ENCODE measurements at places on chromosomes 1 and 21.

GRCh38 chr1:7299329-7299799 is 471.7 kb upstream of the VAMP3 start:
- H3K4me1 ChIP-seq = no peaks in the 10 kb centered on the region
- H3K36me3 ChIP-seq = no peaks in the 10 kb centered on the region
- no peak overlapping the region for H3K27ac ChIP-seq
- no peak for DNase-seq
- H3K27me3 ChIP-seq = peaks cover 16% of the 10 kb centered on the region

GRCh38 chr1:197200272-197200899 is 53.9 kb upstream of the ASPM start:
- peak overlapping the region; percentile 94 for H3K27ac ChIP-seq
- peaks cover 36% of the 10 kb centered on the region for H3K4me1 ChIP-seq
- no peaks in the 10 kb centered on the region for H3K36me3 ChIP-seq
- DNase-seq = no peak
- H3K4me3 ChIP-seq = peak overlapping the region; percentile 88

DNA sequence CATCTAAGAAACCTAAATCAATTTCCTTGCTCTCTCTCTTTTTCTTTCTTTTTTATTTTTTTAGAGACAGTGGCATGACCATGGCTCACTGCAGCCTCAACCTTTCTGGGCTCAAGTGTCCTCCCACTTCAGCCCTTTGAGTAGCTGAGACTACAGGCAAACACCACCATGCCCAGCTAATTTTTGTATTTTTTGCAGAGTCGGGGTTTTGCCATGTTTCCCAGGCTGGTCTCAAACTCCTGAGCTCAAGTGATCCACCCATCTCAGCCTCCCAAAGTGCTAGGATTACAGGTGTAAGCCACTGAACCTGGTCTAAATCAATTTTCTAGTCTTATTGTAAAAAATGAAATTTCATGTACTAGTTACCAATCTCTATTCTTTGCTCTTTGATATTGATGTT is 108.9 kb downstream of the LHX8 start:
- no peak overlapping the region for H3K27ac ChIP-seq
- no peaks in the 10 kb centered on the region for H3K36me3 ChIP-seq
- no peak overlapping the region for H3K4me3 ChIP-seq

DNA sequence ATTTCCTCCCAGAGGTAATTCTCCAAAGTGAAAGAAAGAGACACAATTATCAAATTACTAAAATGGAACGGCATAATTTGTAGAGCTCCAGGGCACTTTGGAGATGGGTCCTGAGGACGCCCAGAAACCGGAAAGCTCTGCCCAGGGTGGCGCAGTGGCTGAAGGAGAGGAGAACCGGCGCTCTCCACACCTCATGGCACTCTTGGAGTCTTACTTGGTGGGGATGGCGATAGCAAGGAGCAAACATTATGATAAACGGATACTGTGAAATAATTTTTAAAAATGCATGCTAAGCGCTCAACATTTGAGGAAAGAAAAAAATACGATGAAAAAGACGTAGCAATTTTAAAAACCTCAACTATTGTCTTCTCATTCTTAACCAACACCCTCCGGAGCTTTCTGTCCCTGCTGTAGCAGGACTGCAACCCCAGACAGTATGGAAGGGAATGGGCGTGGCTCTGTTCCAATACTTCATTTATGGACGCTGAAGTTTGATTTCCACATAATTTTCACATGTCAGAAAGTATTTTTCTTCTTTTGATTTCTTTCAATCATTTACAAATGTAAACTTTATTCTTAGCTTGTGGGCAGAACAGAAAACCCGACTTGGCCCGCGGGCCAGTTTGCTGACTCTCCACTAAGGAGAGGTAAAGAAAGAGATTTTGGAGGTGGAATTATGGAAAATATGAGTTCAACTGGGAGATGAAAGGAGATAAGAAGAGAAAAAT is 1.1 kb downstream of the S100A11 start:
- peaks cover 46% of the 10 kb centered on the region for H3K4me1 ChIP-seq
- peak overlapping the region; percentile 88 for H3K4me3 ChIP-seq
- H3K27ac ChIP-seq = peak overlapping the region; percentile 95
- DNase-seq = no peak
- H3K36me3 ChIP-seq = peaks cover 35% of the 10 kb centered on the region

DNA sequence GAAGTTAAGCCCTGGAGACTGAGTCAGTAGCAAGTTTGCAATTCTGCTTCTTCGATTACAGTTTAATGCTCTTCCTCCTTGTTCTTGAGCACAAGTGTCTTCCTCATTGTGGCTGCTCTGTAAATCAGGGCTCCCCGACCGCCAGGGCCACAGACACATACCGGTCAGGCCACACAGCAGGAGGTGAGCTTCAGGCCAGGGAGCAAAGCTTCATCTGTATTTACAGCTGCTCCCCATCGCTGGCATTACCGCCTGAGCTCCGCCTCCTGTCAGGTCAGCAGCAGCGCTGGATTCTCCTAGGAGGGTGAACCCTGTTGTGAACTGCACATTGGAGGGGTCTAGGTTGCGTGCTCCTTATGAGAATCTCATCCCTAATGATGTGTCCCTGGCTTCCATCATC is 1.7 kb upstream of the TRAPPC10 start:
- H3K4me1 ChIP-seq = peaks cover 26% of the 10 kb centered on the region
- H3K4me3 ChIP-seq = no peak overlapping the region
- no peaks in the 10 kb centered on the region for H3K36me3 ChIP-seq
- H3K27me3 ChIP-seq = no peaks in the 10 kb centered on the region

DNA sequence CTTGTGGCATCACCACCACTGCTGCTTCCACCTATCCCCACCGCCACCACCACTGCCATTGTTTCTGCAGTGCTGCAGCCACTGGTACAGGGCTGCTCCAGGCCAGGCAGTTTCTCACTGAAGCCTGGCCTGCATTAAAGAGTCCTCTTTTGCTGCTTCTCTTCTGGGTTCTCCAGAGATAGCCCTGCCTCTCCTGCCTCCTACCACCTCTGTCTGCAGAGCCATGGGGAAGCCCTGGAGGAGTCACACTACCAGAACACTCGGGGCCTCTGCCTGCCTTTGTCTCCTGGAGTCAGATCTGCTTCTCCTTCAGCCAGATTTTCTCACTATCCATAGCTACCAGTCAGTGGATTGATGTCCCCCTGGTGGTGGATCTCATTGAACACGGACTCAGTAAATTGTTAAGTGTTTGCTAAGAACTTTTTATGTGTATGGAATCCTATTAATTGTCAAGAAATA is 37.7 kb upstream of the DDAH1 start:
- H3K4me3 ChIP-seq = no peak overlapping the region
- DNase-seq = no peak
- peaks cover 6% of the 10 kb centered on the region for H3K4me1 ChIP-seq
- H3K27me3 ChIP-seq = no peaks in the 10 kb centered on the region

All from upper lobe of right lung (tissue), 1 donor.